CD4-positive, alpha-beta memory T cell (primary cell): ENCODE measurements at places on chromosomes 16 and 17. TPM values are rescaled to one million over a fixed set of nuclear protein-coding genes. Genes with fewer than 3 reads are reported as not detected.

GRCh38 chr16:13425836-13426235 is 494.1 kb upstream of the ERCC4 start:
- no peak for DNase-seq

- DNase-seq = no peak
Observed at GRCh38 chr16:79099716-79100115, 500.8 kb downstream of the MAF start.

- DNase-seq = no peak
Observed at GRCh38 chr16:50303041-50303604, 36.8 kb downstream of the ADCY7 start.

DNA sequence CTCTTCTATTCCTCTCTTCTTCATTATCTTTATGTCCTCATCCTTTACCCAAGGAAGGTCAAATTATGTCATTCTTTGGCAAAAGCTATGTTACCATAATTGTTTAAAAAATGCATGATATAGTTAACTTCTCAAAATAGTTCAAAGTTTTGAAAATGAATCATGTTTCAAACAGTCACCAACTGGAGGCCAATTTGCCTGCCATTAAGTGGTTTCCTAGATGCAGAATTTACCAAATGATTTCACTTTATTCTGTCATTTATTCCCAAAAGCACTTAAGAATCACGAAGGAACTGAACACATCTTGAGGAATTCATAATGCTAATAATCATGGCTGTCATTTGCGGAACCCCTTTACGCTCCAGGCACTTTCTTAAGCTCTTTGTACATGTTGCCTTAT is 190.9 kb upstream of the CDH11 start:
- DNase-seq = no peak

DNA sequence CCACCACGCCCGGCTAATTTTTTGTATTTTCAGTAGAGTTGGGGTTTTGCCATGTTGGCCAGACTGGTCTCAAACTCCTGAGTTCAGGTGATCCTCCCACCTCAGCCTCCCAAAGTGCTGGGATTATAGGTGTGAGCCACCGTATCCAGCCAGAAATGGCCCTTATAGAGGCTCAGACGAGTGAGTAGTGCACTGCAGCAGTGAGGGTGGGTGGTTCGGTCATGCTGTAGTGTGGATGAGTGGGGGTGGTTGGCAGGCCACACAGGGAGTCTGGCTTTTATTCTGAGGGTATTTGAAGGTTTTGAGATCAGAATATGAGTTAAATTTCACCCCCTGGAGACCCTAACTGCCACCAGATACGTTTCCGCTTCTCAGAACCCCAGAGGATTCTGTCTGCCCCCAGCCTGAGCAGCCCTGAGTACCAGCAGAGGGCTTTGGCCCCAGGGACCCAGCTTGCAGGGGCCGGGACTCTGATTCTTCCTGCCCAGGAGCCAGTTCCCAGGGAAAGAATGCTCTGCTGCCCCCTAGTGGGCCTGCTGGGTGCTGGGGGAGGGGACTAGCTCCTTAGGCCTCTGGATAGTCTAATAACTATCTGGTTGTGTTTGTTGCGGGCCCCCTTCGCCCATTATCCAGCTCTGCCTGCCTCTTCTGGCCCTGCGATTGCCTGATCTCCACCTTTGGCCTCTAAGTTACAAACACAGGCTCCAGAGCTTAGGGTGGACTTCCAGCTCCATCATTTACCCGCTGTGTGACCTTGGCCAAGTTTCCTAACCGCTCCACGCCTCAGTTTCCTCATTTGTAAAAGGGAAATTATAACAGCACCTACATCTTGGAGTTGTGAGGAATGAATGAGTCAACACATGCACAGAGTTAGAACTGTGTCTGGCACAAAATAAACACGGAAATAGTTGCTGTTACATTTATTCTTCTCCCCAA is 2.0 kb downstream of the ZNF771 start:
- peak; percentile 91 for DNase-seq

- DNase-seq = no peak
Observed at GRCh38 chr16:23333034-23333579, 31.0 kb downstream of the SCNN1B start.

SUMO2 gene
- total RNA-seq = 255 TPM

IL21R gene
- 28.3 TPM for total RNA-seq

KRT39 gene
- not detected for total RNA-seq
